Activated T-helper 1 cell treated with anti-CD3 and anti-CD28 coated beads, Interleukin-2, amount 50 U/mL, for 16 hours (primary cell): ENCODE measurements at places on chromosomes 7 and 10.

GRCh38 chr10:51000976-51001375 is 73.3 kb upstream of the PRKG1 start:
- DNase-seq = no peak

DNA sequence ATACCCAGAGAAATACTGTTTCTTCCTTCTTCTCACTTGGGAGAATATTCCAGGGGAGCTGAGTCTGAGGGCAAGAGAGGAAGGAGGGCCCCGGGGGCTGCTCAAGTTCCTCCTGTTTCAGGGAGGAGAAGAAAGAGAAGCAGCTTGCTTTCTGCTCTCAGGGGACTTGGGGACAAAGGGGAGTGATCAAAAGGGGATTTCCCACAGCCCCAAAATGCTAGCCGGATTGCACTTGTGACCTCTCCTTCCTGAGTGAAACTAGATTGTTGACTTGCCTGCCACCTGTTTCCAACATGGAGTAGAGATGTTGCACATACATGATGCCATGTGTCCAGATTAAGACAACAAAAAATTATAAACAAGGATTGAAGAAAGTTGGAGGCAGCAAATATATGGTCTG is 28.7 kb upstream of the PDCD4 start:
- DNase-seq = no peak

DNA sequence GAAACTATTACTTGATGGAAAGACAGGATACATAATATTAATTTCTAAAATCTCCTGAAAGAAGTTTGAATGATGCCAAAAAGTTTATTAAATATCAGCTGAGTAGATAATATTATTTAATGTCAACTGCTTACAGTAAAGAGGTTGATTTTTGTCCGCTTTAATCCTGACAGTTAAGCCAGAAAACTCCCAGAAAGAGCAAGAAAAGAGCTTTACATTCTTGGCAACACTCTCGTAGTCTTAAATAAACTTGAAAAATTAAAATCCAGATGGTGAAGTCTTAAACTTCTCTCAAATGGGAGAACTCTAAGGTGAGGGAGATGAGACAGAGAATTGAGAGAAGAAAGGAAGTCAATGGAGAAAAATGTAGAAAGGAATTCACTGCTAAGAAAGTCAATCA is 199.3 kb upstream of the PLXDC2 start:
- DNase-seq = no peak

DNA sequence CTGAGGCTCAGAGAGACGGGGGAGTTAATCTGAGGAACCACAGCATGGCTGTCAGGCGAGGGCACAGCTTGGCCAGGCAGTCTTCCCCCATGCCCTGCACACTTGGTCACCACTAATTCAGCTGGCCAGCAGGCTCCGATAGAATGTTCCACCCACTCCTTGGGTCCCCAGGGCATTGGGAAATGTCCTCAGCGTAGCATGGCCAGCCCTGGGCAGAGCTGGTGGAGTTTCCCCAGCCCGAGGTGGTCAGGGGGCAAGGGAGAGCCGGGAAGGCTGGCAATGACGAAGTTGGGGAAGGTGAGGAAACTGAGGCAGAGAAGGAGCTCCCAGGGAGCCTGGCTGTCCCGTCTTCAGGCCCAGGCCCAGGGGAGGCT is 12.1 kb upstream of the GRIFIN start:
- DNase-seq = no peak

DNA sequence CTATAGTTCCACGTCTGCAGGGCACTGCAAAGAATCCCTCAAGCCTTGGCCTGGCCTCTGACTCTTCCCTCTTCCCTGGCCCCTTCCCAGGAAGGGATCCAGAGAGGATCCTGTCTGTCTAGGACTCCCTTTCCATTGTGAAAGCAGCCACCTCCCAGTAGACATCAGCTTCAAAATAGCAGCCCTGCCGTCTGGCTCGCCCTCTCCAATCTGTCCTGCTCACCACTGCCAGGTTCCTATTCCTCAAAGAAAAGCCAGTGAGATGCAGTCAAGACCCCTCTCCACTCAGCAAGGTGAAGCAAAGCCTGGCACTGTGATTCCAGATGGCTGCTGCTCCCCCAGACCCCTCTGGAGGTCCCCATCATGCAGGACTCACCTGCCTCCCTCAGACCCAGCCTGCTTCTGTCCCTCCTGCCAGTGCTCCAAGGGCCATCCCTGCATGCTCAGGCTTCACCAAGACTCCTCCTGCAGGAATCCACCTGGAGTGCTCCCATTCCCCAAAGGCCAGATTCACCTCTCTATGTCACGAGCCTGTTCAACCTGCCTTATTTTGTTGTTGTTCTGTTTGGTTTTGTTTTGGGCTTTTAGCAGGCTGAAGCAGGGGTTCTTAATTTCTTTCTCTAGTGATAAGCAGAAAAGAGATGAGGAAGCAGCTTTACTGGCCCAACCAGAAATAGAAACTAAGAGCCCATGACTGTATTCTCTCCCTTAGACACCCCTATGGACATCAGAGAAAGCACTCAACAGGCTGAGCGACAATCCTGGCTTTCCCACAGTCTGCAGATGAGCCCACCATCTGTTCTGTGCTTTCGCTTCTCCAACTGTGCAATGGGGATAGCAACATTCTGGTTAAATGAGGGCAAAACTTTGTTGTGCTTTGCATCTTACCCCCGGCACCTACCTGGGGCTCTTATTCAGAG is 305.1 kb downstream of the GRID1 start:
- no peak for DNase-seq

DNA sequence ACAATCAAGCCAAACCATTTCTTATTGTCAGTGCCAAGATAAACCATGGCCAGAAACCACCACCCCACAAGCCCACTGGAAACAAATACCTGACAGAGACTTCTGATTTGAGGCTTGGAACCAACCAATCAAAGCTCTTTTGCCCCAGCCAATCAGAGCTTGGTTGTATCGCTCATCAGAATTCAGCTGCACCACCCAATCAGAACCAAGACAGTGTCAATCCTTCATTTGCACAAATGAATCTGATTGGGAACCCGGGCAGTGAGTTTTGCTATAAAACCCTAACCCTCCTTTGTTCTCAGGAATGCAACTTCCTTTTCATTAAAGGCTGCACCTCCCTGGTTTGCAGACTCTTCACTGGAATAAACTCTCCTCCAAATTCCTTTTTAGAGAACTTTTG is 87.4 kb downstream of the ELAPOR2 start:
- no peak for DNase-seq
